ENCODE measurements at places on chromosomes 11 and 22.

- no peak for DNase-seq
Observed at GRCh38 chr11:109998921-109999320, 94.3 kb upstream of the ZC3H12C start.

GRCh38 chr22:47034905-47035419 is 272.5 kb downstream of the TBC1D22A start:
- no peak for DNase-seq

GRCh38 chr11:99952816-99953215 is 734.3 kb upstream of the ARHGAP42 start:
- no peak for DNase-seq

GRCh38 chr22:27853424-27853823 is 51.9 kb upstream of the MN1 start:
- no peak for DNase-seq

- DNase-seq: no peak
Observed at GRCh38 chr11:88175569-88176075, 379 bp upstream of the RAB38 start.

- no peak for DNase-seq
Observed at GRCh38 chr11:45161252-45162063, 15.0 kb downstream of the PRDM11 start.

GRCh38 chr22:44809456-44809855 is 57.1 kb downstream of the ARHGAP8 start:
- no peak for DNase-seq

DNA sequence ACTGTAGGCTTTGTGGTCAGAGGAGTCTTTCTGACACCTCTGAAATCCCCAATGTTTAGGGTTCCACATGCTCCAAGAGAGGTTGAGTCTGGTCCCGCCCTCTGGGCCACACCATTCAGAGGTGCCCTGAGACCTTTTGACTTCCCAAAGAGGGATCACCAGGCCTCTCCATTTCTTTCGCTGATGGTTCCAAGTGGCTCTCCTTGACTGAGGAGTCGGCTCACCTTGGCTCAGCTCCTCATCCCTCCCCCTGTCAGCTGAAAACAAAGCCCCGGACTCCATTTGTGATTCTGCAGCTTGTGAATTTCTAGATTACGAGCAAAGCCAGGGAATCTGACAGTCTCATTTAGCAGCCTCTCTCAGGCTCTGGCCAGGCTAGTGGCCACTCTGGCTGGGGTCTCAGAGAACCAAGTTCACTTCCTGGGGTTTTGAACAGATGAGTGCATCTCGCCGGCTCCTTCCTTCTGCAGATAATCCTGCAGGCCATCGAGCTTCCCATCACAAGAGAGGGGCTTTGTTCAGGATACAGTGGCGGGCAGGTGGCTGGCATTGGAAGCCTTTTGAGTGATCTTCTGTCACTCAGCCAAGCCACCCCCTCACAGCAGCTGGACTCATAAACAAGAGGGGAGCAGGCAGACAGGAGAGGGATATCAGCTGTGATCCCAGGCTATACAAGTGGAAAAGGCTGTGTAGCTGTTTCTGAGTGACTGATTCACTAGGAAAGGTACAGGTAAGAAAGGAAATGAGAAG is 102.9 kb downstream of the TRIM29 start:
- DNase-seq: no peak

GRCh38 chr11:88164806-88165585 is 10.2 kb downstream of the RAB38 start:
- DNase-seq: no peak

DNA sequence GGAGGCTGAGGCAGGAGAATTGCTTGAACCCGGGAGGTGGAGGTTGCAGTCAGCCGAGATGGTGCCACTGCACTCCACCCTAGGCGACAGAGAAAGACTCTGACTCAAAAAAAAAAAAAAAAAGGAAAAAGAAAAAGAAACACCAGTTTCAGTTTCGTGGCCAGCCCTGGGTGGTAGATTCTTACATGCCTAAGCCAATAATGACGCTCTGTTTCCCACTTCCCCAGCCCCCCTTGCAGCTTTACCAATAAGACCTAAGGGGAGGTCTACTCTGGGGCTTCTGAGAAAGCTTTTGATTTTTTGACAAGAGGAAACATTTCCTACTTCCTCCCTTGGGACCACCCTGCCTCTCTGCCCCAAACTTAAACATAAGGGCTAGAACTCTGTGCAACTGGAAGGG is 30.0 kb upstream of the PTPRJ start:
- DNase-seq: no peak

- DNase-seq: no peak
Observed at GRCh38 chr11:2804189-2804588, 81.4 kb downstream of the CDKN1C start.

DNA sequence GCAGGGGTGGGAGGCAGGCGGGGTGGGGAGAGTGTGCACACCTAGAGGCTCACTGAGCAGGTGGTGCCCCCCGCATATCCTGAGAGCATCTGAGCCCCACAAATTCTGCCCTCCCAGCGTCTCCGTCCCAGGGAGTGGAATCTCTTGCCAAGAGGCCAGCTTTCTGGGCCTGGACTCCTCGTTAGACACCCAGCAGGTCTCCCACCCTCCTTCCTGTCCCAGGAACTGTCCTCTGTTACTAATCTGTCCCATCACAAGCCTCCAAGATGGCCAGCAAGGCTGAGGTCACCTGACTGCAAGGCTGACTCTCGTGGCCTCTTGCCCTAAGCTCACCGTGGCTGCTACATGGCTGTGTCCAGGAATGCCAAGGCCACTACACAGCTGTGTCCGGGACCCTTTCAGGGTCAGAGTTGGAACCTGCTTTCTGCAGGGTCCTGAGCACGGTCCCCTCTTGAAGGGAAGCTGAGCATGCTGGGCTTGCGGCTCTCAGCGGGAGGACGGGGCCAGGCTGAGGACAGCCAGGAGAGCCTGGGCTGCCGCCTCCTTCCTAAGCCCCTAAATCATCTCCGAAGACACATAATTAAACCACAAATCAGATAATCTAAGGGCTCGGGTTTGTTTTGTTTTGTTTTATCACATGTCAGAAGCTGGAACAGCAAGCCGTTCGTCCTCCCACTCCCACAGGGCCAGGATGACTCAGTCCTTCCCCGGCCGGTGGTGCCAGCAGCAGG is 1327.3 kb downstream of the TBC1D22A start:
- no peak for DNase-seq

GRCh38 chr22:36904260-36904880 is 9.1 kb upstream of the CSF2RB start:
- DNase-seq: no peak

GRCh38 chr11:117924631-117925170 is 4.5 kb downstream of the TMPRSS13 start:
- no peak for DNase-seq

DNA sequence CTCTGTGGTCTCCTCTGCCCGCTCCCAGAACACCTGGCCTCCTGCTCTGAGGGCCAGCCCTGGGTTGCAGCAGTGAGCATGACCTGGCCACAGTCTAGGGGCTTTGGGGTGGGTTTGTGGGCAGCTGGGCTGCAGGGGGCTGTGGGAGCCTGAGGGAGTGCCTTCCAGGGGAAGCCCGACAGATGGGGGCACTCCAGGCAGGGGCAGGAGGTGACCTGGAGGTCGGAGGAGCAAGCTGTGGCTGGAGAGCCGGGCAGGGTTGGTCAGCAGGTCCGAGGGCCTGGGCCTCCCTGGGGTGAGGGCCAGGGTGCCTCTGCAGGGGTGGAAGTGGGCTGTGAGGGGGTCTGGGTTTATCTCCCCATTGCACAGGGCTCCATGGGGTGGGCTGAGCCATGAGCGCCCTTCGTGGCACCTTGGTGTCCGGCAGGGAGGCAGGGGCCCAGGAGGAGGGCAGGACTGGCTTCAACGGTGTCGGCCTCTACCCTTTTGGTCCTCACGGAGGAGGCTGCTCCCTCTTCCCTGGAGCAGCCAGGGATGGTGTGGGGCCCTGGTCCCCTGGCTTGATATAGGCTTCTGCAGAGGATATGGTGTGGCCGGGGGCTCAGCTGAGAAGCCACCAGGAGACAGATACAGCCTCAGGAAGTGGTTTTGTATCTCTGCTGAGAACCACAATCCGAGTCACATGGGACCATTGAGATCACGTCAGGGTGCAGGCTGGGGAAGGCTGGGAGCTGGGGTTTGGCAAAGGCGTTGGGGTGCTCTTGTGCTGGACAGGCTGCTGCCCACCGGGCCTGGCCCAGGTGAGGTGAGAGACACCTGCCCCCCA is 22.3 kb downstream of the KCNQ1 start:
- DNase-seq: no peak

DNA sequence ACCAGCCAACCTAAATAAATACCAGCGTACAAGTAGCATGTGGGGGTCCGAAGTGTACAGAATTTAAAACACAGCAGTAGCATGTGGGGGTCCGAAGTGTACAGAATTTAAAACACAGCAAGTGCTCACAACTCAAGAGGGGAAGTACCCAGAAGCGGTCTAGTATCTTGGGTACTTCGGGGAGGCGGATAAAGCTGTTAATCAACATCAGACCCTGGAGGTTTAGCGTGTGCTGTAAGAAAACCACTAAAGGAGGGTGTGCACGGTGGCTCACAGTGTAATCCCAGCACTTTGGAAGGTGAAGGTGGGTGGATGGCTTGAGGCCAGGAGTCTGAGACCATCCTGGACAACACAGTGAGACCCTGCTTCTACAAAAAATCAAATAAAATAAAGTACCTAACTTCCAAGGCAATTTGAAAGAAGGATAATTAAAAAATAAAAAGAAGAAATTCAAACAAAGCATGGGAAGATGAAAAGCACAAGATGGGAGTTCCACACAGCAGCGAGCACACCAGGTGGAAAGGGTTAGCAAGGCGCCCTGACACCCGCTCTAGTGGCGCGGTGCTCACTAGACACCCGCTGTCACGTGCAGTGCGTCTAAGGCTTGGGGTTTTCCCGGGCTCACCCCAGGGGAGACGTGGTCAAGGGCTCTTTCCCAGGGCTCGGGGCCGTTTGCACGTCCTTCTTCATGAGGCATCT is 35.0 kb upstream of the MOB2 start:
- no peak for DNase-seq

GRCh38 chr22:24751518-24751917 is 23.0 kb downstream of the PIWIL3 start:
- DNase-seq: no peak

- no peak for DNase-seq
Observed at GRCh38 chr22:34427841-34428240, 507.6 kb upstream of the LARGE1 start.

DNA sequence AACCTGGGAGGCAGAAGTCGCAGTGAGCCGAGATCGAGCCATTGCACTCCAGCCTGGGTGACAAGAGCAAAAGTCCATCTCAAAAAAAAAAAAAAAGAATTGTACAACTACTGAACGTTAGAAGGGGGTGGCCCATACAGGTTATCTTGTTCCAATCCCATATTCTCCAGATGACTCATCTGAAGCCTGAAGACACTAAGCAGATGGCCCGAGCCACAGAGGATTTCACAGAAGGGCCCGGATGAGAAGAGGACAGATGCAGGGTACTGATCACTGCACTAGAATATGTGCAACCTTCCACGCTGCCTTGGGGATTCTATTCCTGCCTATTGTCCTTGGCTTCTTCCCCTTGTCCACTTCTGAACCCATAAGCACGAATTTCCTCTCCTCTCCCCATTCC is 70.9 kb upstream of the UBASH3B start:
- no peak for DNase-seq

DNA sequence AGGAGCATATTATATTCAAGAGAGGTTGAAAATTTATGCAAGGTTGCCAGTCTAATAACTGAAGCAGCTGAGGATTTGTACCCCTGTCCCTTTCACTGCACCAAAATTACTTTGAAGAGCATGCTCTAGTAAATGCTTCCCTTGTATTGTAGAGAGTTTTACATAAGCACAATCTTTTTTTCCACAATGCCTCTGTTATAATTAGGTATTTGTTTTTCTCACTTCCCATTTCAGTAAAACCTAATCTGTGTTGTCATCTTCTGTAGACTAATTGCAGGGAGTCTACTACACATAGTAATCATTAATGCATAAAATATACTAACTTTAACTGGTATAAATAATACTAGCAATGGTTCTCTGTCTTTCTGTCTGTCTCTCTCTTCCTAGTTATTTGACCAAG is 718.4 kb upstream of the ANO5 start:
- no peak for DNase-seq

DNA sequence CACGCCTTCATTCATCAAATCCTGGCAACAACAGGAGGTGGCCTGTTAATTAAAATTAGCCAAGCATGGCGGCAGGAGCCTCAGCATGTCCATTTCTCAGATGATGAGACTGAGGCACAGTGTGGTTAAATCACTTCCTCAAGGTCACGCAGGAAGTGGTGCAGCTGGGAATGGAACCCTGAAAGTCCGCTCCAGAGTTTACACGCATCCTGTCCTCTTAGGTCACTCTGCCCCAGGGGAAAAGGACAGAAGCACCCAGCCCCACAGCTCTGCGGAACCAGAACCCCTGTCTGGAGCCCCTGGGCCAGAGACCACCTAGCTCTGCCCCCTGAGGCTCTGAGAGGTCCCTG is 19.6 kb downstream of the RPL3 start:
- DNase-seq: no peak

- no peak for DNase-seq
Observed at GRCh38 chr11:122523846-122524805, 131.4 kb upstream of the UBASH3B start.

DNA sequence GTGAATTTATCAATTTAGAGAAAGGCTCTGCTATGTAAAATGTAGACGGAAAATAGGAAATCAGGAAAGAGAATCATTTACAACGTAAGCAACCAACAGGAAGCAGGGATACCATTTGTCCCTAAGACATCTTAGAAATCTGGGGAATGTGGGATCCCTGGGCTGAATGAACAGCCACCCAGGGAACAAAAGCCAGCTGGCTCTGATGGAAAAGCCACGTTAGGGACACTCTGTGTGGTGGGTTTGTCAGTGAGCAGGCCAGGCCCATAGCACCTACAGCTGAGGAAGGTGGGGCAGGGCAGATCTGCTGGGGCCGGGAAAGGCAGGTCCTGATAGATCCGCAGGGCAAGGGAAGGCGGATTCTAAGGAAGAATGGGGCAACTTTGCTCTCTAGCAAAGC is 87.1 kb upstream of the CSNK2A3 start:
- no peak for DNase-seq

DNA sequence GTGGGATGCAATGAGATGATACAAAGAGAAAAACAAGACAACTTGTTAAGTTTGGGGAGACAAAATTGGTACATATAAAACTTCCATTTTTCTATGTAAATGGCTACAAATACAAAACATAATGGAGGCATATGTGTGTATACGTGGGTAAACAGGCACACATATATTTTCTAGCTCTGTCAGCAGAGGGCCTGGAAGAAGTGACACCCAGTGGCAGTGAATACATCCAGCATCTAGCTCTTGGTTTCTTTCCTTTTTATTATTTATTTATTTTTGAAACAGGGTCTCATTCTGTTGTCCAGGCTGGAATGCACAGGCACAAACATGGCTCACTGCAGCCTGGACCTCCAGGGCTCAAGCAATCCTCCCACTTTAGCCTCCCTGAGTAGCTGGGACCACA is 5.0 kb upstream of the RASL10A start:
- DNase-seq: no peak

DNA sequence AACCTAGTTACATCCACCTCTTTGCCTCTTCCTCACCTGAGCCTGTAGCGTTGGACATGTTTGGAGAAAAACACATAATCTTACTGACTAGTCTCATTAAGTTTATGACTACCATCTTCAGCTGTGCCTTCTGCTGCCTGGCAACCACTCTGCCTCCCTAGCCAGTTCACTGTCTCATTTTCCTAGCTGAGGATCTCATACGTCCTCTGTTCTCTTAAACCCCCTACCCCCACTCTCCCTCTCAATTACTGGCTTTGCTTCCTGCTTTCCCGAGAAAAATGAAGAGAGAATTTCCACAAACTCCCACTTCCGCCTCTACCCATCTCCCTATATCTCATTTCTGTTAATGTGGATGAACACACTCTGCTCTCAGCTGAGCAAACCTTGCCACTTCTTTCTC is 239.3 kb upstream of the POU2AF2 start:
- DNase-seq: no peak

Measured in NCI-H510A treated with DMSO at 0.1 percent for 48 hours (cell line).